Lower lobe of right lung (tissue), 2 donors: ENCODE measurements at places on chromosomes 16 and 17. TPM values are rescaled to one million over a fixed set of nuclear protein-coding genes. Genes with fewer than 3 reads are reported as not detected.
A peak's percentile ranks its signal among the peaks of the same experiment; 100 is the strongest.

DNA sequence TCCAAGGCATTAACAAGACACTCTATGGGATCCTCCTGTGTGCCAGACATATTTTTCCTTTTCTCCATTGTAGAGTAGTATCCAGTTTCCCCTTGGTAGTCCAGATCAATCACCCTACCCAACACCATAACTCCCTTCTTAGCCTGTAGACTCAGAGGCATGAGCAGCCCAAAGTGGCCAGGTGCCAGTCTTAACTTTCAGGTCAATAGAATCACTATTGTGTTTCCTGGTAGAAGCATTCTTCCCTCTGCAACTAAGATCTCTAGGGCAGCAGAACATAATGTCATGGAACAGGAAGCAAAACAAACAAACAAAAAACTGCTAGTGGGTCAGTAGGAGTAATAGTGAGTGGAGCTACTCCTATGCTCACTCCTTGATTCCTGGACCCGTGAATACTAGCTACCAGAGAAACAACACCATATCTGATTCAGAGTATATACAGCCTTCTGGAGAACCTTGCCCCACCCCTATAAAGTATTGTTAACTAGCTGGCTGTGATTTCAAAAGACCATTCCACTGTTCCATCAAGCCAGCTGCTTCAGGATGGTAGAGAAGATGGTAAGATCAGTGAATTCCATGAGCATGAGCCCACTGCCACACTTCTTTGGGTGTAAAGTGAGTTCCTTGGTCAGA lies 11.2 kb upstream of the CLEC19A start:
- no peaks in the 10 kb centered on the region for H3K27me3 ChIP-seq
- no peak overlapping the region for H3K27ac ChIP-seq
- DNase-seq = no peak
- no peaks in the 10 kb centered on the region for H3K4me1 ChIP-seq
- no peaks in the 10 kb centered on the region for H3K36me3 ChIP-seq

GRCh38 chr17:75759457-75759856 lies 5.5 kb downstream of the GALK1 start:
- peaks cover 15% of the 10 kb centered on the region for H3K4me1 ChIP-seq
- DNase-seq = peak; percentile 35
- H3K27ac ChIP-seq = no peak overlapping the region
- H3K4me3 ChIP-seq = no peak overlapping the region

Gene GJD3
- 3.1 TPM for total RNA-seq

Gene DYNLRB2
- 7.1 TPM for total RNA-seq

DNA sequence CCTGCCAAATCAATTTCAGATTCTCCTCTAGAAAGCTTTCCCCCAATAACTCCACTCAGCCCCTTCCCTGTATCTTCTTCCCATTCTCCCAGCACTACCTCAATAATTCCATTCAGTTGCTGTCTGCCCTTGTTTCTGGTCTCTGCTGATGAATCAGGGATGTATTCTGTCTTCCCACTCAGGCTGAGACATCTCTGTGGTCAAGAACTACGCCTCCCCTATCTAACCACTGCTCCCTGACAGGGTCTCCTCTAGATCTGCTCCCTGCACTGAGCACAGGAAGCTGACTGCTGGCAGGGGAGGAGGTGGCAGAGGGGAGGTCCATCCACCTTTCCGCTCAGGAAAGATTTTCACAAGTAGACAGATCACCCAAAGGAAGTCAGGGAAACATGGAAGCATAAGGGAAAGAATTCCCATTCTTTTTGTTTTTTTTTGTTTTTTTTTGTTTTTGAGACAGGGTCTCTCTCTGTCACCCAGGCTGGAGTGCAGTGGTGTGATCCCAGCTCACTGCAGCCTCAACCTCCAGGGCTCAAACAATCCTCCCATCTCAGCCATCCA lies 16.9 kb upstream of the SP2 start:
- H3K4me1 ChIP-seq = peaks cover 25% of the 10 kb centered on the region
- no peak for DNase-seq
- H3K27me3 ChIP-seq = no peaks in the 10 kb centered on the region
- H3K36me3 ChIP-seq = no peaks in the 10 kb centered on the region
- no peak overlapping the region for H3K27ac ChIP-seq

DNA sequence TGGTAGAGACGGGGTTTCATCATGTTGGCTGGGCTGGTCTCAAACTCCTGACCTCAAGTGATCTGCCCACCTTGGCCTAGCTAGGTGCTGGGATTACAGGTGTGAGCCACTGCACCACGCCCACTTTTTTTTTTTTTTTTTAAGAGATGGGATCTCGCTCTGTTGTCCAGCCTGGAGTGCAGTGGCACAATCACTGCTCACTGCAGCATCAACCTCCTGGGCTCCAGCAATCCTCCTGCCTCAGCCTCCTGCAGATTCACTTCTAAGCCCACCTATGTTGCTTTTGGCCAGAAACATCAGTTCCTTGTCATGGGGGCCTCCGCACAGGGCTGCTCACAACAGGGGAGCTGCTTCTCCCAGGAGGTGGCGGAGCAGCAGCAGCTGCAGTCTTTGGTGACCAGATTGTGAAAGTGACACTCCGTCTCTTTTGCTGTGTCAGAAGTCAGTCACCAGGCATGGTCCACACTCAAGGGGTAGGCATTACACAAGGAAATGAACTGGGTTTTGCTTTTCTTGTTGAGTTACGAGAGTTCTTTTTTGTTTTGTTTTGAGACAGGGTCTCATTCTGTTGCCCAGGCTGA lies 4.5 kb upstream of the NME4 start:
- H3K4me1 ChIP-seq = peaks cover 9% of the 10 kb centered on the region
- H3K4me3 ChIP-seq = no peak overlapping the region
- H3K27me3 ChIP-seq = no peaks in the 10 kb centered on the region
- DNase-seq = no peak

Gene EXOC3L1
- total RNA-seq = 15.6 TPM

Gene CCR7
- total RNA-seq = 2.2 TPM

Gene KRT14
- total RNA-seq = not detected

Gene CTRL
- total RNA-seq = 0.59 TPM

Gene ANKRD40CL
- not detected for total RNA-seq

Gene GAST
- total RNA-seq = not detected

DNA sequence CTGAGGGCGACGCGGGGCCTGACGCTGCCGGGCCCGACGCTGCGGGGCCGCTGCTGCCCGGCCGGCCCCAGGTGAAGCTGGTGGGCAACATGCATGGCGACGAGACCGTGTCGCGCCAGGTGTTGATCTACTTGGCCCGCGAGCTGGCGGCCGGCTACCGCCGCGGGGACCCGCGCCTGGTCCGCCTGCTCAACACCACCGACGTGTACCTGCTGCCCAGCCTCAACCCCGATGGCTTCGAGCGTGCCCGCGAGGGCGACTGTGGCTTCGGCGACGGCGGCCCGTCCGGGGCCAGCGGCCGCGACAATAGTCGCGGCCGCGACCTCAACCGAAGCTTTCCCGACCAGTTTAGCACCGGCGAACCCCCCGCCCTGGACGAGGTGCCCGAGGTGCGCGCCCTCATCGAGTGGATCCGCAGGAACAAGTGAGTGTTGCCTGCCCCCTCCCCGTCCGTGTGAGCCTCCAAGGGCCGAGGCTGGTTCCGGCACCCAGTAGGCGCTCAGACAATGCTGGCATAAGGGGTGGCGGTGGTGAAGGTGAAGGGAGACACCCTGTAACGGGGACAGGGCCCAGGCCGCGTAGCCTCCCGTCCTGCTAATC lies 676 bp downstream of the CPD start:
- peak overlapping the region; percentile 90 for H3K27ac ChIP-seq
- DNase-seq = peak; percentile 65
- no peaks in the 10 kb centered on the region for H3K36me3 ChIP-seq

Gene KCNJ18
- not detected for total RNA-seq

DNA sequence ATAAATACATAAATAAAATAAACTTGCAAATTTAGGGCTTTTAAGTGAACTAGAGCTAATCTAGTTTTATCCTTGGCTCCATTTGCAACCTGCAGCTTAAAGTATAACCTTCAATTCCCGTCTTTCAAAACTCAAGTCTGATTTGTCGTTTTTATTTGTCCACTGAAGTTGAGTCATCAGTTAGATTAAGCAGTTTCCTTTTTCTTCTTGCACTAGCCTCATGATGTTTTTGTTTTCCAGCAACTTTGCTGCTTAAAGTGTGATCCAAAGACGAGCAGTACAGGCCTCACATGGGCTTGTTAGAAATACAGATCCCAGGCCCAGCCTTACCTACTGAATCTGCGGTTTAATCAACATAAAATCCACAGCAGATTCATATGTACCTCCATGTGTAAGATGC lies 13.8 kb downstream of the ARSG start:
- no peak overlapping the region for H3K4me3 ChIP-seq
- H3K36me3 ChIP-seq = no peaks in the 10 kb centered on the region
- no peak for DNase-seq
- H3K4me1 ChIP-seq = no peaks in the 10 kb centered on the region
- H3K27me3 ChIP-seq = no peaks in the 10 kb centered on the region
- no peak overlapping the region for H3K27ac ChIP-seq

Gene ARHGAP27
- 71.0 TPM for total RNA-seq

- H3K4me1 ChIP-seq = no peaks in the 10 kb centered on the region
- no peak overlapping the region for H3K27ac ChIP-seq
- no peaks in the 10 kb centered on the region for H3K36me3 ChIP-seq
- DNase-seq = no peak
These were observed 10.0 kb downstream of the TMEM235 start for GRCh38 chr17:78241277-78242023.

DNA sequence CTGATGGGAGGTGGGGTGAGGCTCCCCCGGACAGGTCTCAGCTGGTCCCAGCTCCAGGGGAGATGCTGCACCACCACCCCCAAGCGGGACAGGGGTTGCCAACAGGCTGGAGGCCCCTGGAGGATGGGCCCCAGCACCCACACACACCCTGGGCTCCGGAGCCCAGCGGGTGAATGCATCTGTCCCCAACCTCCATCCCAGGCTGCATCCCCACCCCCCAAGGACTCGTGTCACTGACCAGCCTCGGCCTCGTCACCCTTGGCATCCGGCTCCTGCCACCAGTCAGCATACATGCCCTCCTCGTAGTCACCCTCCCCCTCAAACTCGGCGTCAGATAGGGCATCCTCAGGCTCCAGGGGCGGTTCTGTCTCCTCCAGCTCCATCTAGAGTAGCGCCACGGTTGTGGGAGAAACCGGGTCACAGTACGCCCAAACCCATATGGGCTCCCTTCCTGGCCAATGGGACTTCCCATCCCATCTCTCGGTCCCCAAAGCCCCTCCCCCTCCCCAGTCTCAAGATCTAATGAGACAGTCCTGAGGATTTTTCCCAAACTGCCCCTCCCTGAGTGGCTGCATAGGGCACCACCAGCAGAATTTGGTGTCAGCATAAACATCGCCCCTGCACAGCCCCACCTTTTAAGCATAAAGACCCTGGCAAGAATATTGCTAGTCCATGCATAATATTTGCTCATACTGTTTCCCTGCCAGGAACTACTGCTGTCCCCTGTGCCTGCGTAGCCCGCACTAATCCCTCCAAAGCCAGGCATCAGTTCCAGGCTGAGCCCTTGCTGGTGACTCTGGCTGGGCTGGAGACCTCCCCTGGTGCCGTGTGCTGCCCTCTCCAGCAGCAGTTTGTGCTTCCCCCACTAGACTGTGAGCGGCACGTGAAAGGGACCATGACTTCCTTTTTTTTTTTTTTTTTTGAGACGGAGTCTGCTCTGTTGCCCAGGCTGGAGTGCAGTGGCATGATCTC lies 8.4 kb downstream of the P3H4 start:
- H3K27ac ChIP-seq = no peak overlapping the region
- peaks cover 10% of the 10 kb centered on the region for H3K4me1 ChIP-seq
- no peaks in the 10 kb centered on the region for H3K27me3 ChIP-seq
- no peak for DNase-seq
- no peaks in the 10 kb centered on the region for H3K36me3 ChIP-seq

DNA sequence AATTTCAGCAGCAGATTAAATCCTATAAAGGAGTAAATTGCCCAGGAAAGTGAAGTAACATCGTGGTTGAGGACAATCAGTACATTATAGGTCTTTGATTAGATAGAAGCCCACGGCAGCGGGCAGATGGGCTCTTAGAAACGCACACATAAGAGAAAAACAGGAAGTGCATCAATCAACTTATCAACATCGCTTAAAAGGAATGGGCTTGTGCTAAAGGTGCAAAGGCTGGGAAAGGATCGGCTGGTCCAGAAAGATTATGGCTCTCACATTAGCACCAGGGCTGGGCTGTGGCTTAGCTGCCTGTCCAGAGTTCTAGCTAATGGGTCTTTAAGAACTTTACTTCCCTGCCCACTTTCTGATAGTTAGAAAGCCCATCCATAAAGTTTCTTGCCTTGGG lies 292.0 kb upstream of the TNRC6C start:
- no peaks in the 10 kb centered on the region for H3K27me3 ChIP-seq
- no peak for DNase-seq
- no peaks in the 10 kb centered on the region for H3K4me1 ChIP-seq
- H3K36me3 ChIP-seq = no peaks in the 10 kb centered on the region
- H3K4me3 ChIP-seq = no peak overlapping the region

DNA sequence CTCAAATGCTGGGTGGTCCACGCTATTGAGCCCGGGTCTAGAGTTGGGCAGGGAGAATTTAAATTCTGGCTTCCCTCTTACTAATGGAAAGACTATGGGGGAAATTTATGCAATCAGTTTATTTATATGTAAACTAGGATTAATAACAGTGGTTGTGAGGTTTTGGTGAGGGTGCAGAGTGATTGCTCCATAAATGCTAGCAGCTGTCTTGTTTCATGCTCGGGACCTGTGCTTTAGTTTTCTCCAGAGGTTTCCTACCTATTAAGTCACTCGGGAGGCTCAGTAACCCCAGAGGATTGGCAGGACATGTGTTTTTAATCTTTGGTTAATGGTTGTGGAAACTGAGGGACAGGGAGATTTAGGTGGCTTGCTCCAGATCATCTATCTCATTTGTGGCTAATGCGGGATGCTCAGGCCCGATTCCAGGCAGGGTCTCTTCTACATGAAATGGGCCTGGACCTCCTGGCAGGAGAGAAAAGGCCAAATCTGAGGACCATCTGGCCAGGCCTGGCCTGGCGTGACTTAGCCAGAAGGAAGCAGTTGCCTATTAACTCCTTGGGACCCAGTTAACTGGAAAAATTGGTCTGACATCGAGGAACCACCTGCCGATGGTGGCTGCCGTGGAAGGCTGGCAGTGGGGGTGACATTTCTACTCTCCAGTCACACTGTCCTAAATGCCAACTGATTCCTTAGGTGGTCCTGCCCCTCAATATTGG lies 2.1 kb downstream of the PRCD start:
- no peak overlapping the region for H3K4me3 ChIP-seq
- peaks cover 16% of the 10 kb centered on the region for H3K27me3 ChIP-seq
- DNase-seq = no peak
- no peaks in the 10 kb centered on the region for H3K36me3 ChIP-seq

DNA sequence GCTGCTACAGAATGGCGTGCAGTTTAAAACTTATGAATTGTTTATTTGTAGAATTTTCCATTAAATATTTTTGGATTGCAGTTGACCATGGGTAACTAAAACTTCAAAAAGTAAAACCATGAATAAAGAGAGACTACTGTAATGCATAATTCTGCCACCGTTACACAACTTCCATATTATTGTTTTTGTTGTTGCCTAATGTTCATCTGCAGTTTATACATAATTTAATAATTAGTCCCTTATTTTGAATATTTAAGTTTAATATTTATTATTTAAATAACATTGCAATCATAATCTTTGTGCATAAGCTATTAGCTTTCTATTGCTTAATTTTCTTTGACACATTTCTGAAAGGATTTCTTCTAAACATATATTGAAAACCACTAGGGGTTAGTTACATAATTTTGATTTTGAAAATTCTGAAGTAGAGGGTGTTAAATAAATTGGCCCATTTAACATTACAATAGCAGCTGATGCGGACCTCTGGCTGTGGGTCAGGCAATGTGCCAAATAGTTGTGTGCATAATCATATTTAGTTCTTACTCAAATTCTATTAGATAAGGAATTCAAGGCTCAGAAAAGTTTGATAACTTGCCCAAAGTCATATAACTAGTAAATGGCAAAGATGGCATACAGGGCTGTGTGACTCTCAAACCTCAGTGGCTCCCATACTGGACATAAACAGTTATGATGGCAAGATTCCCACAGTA lies 31.1 kb downstream of the PPM1E start:
- no peaks in the 10 kb centered on the region for H3K36me3 ChIP-seq
- H3K4me3 ChIP-seq = no peak overlapping the region
- H3K4me1 ChIP-seq = no peaks in the 10 kb centered on the region
- no peak for DNase-seq
